ENCODE measurements at places on chromosomes 3 and 15.

GRCh38 chr3:149373235-149374125 lies 4.0 kb downstream of the TM4SF1 start:
- DNase-seq: no peak

DNA sequence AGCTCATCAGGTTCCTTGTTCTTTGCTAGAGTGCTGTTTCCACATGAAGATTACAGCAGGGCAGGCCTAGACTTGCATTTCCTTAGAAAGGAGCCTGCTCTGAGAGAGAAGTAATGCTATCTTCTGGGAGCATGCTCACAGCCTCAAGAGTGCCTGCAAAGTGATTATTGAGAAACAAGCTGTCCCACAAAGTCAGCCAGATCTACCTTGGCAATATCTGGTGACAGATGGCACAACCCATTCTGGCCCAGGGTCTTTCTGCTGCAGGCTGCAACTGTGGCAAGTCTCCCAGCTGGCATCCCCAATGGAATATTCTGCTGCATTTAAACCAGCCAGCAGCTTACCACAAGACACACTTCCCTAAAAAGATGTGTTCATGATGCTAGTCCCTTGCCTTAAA lies 29.3 kb downstream of the MTMR10 start:
- DNase-seq: no peak

DNA sequence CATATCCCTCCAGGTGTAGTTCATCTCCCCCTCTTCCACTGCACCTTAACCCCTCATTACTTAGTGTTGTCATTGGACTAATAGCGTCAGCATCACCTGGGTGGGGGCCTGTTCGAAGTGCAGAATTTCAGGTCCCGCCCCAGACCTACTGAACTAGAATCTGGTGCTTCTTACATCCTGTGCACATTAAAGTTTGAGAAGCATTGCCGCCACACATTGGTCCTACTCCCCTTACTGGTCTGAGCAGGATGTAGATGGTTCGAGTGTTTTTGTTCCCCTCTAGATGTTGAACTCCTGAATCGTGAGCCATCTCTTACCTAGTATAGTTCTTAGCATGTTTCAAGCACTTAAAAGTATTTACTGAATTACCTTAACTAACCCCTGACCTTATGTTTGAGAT lies 13.2 kb downstream of the KLHL18 start:
- no peak for DNase-seq

DNA sequence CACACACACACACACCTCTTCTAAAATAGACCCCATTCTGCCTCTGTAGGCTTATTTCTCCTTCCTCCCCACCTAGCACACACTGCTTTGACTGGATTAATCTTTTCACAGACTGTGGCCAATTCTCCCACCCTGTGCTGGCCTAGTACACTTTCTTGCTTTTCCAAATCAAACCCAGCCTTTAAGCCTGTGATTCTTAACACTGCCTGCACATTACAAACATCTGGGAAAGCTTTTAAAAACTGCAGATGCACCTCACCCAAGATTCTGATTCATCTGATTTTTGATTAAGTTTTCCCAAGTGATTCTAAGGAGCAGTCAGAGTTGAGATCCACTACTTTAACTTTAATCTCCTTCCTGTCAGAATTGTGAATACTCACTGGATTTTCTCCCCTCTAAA lies 12.8 kb downstream of the CSNK1G1 start:
- no peak for DNase-seq

DNA sequence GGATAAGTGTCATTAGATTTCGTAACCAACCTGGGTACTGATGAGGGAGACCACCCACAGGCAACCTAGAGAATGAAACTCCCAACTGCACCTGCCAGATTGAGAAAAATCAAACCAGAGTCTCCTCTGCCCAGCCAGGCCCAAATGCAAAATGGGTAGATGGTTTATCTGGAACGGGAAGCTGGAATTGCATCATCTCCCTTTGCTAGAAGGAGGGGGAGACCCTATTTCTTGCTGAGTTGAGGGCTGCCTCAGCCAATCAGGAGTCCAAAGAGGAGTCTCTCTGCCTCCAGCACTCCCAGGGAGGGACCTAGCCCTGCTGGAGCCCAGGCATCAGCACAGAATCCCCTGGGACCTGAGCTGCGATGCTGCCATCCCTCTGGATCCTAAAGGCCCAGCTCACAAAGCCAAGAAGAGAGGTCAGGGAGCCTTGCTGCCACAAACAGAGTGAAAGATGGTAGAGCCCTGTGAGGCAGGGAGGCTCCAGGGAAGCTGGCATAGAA lies 8.1 kb downstream of the RMDN3 start:
- DNase-seq: no peak

DNA sequence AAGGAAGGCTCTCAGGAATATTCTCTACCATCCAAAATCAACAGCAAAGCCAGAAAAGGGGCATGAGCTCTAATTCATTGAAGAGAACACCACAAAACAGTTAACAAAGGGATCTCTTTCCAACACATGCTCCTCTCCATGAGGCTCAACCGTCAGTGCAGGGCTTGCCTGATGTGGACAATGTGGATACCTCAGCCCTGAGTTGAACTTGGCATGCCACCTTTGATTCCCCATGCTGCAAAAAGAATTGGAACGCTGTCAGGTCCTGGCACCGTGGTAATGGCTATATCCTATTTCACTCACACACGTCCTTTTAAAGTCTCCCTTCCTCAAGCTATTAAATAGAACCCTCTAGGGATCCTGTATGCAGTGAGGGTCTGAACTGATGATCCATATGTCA lies 30.7 kb upstream of the IP6K2 start:
- DNase-seq: no peak
